ENCODE measurements at places on chromosomes 3 and 15.

- DNase-seq: peak; percentile 50
Measured at GRCh38 chr3:187319699-187320302, 28.3 kb upstream of the MASP1 start.

DNA sequence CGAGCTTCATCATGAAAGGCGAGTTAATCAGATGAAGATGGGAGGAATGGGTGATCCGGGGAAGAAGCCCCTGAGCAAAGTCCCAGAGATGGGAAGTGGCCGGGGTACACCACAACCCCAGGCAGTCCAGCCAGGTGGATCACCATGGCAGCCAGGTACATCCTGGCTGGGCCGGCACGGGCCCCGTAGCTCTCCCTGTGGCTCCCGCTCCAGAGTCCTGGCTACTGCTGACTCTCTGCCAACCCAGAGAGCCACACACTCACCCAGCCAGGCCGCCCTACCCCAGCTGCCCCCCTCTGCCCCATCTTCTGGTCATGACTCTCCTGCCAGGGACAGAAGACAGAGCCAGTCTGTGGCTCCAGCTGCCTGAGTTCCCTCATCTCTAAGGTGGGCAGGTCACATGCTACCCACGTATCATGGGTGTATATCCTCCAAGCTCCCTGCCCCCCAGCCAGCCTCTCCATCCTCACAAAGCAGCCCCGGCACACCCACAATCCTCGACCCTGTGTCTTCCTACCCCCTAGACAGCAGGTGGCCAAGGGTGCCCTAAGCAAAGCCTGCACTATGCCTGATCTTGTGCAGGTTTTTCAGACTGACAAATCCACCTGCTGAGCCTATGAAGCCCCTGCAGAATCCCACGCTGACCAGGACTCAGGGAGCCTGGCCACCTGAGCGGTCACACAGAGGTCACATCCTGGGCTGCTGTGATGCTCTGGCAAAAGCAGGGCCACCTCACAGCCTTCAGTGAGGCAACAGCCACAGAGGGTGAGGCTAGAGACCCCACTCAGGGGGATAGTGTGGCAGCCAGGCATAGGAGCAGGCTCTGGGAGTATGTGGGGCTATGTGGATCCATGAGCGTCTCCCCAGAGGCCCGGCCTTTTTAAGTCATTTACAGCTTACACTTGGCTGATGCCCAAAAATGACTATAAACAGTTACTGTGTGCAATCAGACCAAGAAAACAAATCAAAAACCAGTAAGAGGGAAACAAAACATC is 13.2 kb downstream of the XXYLT1 start:
- no peak for DNase-seq

GRCh38 chr15:85475317-85475701 is 94.9 kb downstream of the AKAP13 start:
- DNase-seq: no peak

DNA sequence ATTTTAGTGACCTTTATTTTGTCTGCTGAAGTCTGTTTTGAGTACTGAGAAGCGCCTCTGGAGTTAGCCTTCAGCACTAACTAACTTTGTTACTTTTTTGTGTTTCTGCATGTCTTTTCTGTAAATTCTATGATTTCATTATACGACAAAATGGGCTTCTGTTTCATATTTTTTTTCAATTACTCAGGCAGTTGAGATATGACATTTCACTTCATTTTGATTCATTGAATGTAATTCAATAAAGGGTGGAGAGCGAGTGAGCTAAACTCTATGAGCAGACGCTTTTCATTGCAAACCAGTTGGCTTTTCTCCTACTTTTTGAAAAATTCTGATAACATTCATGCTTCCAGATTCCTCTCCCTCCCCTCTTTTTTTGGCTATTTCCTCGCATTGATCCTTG is 84.4 kb upstream of the KCNH8 start:
- no peak for DNase-seq

GRCh38 chr3:136787349-136787748 is 31.6 kb upstream of the SLC35G2 start:
- peak; percentile 3 for DNase-seq

DNA sequence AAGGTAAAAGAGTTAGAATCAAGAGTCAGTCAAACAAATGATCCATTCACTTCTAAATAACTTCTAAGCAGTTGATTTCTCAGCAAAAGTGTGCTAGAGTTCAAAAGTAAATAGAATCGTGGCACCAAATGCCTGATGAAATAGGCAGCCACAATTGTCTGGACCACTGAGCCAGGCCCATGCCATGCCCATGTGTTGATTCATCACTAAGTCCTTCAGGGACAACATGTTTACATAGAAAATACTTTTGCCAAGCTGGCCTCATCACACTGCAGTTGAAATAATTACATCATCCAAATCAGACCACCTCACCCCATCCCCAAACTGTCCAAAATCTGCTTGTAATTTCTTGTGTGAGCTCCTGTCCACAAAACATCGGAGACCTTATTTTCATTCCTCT is 216.3 kb downstream of the IGSF11 start:
- no peak for DNase-seq

DNA sequence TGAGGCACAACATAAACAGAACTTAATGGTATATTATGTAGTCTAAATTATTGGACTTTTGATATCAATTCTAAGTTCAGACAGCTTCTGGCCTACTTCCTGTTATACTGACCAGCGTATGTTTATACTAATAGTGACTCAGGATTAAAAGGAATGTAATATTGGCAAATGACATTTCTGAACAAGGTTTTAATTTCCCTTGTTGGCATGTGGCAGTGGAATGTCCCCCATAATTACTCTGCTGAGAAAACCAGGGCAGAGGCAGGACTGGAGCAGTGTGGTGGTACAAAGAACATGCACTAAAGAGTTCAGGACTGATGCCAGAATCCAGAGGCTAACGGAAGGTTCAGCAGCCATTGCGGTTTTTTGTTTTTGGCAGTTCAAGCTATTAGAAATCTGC is 184.0 kb downstream of the KCNAB1 start:
- DNase-seq: no peak

- DNase-seq: no peak
Measured at GRCh38 chr3:195003006-195003892, 267.7 kb downstream of the XXYLT1 start.

GRCh38 chr15:89391685-89392257 is 57.1 kb upstream of the POLG start:
- DNase-seq: no peak

- DNase-seq: no peak
Measured at GRCh38 chr3:61601831-61602230, 40.5 kb downstream of the PTPRG start.

GRCh38 chr15:40266828-40267304 is 16.0 kb downstream of the ANKRD63 start:
- no peak for DNase-seq

GRCh38 chr3:72262736-72263135 is 477.8 kb upstream of the PROK2 start:
- DNase-seq: no peak

GRCh38 chr3:122076491-122077292 is 21.5 kb downstream of the CD86 start:
- DNase-seq: peak; percentile 19

GRCh38 chr3:40925231-40925630 is 274.1 kb upstream of the CTNNB1 start:
- DNase-seq: no peak

DNA sequence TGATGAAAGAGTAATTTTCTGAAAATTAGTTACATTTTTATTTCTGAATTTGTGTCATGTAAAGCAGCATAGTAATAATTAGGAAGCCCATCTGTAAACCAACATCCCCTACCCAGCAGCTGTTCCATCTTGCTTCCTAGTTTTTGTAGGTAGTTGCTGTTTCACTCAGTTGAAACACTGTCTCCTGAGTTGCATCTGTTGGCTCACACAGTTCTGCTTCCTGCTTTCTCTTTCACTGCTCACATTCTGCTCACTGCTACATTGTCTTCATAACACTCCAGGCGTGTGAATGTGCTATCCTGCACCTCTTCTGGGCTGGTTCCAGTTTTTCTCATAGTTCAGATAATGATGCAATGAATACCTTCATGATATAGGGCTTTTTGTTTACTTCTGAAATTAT is 123.4 kb downstream of the EPHB1 start:
- no peak for DNase-seq

- no peak for DNase-seq
Measured at GRCh38 chr15:31049682-31050615, 51.6 kb downstream of the TRPM1 start.

- no peak for DNase-seq
Measured at GRCh38 chr3:61569856-61570580, 8.6 kb downstream of the PTPRG start.

DNA sequence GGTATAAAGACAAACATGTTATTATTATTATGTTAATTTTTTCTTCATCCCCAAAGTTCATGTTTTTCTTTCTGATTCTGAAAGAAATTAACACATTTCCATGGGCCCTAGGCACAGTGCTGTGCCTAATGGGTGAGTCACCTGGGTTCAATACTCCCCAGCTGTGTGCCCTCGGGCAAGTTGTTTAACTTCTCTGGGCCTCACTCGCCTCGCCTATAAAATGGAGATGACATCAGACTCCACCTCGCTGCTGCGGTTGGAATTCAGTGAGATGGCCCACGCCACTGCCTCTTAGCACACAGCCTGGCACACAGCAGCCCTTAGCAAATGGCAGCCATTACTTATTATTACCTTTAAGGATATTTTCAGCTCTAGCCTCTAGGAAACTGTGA is 22.6 kb downstream of the DNASE1L3 start:
- no peak for DNase-seq

- no peak for DNase-seq
Measured at GRCh38 chr15:89122505-89123180, 34.4 kb downstream of the ABHD2 start.

- no peak for DNase-seq
Measured at GRCh38 chr3:78659386-78659987, 1108.3 kb downstream of the ROBO1 start.

DNA sequence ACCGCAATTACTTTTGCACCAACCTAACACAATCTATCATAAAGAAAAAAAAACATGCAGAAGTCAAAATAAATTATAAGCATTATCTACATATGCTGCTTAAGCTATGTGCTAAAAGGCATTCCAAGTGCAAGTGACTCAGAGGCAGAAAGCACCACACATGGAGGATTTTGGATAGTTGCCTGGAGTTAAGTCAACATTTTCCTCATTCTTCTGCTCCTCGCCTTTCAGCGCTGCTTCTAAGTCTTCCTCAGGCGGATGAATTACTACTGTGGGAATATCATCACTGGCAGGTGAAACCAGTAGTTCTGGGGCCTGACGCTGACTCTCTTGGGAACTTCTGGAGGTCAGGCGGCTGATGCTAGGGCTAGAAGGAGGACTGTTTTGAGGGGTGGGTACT is 53.1 kb downstream of the SLC4A7 start:
- no peak for DNase-seq

- no peak for DNase-seq
Measured at GRCh38 chr15:61017109-61017508, 212.0 kb downstream of the RORA start.

DNA sequence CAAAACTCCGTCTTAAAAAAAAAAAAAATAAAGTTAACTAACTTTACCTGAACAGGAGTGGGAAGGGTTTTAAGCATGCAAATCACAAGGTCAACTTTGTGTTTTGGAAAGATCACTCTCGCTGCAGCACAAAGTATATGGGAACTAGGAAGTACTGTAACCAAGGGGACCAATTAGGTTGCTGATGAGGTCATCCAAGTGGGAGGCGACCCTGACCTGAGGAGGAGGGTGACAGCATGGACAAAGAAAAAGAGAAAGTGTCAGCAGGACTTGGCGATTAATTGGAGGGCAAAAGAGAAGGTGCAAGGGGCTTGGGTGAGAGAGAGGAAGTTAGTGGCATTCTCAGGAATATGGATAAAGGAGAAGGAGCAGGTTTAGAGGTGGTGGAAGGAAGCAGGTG is 89.5 kb upstream of the ZBED2 start:
- DNase-seq: no peak

DNA sequence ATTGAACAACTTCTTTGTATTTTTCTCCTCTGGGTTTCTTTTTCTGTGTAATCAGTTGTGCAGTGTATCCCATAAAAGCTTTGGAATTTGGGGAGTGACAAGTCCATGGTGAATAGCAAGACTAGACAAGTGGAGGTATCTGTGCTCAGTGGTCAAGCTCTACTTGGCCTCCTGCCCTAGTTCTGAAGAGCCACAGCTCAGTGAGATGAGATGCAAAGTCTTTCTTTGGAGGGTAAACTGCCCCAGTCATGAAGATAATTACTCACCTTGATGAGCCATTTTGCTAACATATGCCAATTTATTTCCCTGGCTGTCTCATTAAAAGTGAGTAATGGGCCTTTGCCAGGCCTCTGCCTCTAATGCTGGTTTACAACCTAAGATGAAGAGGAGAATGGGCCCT is 271.2 kb upstream of the TRIM42 start:
- no peak for DNase-seq

- no peak for DNase-seq
Measured at GRCh38 chr3:176574786-176575185, 622.5 kb downstream of the TBL1XR1 start.

- no peak for DNase-seq
Measured at GRCh38 chr15:39743611-39744010, 39.0 kb downstream of the FSIP1 start.

GRCh38 chr3:52703341-52703740 is 2.2 kb downstream of the GLT8D1 start:
- no peak for DNase-seq

GRCh38 chr3:77072232-77072631 is 32.3 kb downstream of the ROBO2 start:
- DNase-seq: no peak

GRCh38 chr3:95923496-95924210 is 890.7 kb upstream of the EPHA6 start:
- DNase-seq: no peak

DNA sequence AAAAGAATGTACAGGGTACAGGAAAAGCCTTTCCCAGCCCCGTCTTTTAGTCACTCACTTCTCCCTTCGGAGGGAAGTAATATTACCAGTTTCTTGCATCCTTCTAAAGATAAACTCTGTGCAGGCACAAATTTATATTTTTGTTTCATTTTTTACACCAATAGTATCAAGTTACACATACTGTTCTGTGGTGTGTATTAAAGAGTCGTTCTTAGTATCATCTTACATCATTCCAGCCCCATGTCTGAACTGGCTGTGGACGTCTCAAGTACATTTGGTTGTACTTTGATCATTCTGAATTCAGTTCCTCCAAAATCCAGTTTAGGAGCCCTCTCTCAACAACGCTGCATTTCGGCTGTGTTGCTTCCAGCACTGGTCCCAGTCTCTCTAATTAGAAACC is 68.7 kb downstream of the LMLN start:
- no peak for DNase-seq

- no peak for DNase-seq
Measured at GRCh38 chr3:66606868-66607267, 106.0 kb upstream of the LRIG1 start.

GRCh38 chr3:130669740-130670139 is 76.9 kb downstream of the PIK3R4 start:
- no peak for DNase-seq

- no peak for DNase-seq
Measured at GRCh38 chr3:119781330-119782198, at the start of gene NR1I2. NR1I2 (plus strand) TSS chr3:119782101.

- peak; percentile 69 for DNase-seq
Measured at GRCh38 chr3:42501681-42502428, 588 bp upstream of the VIPR1 start.

- no peak for DNase-seq
Measured at GRCh38 chr3:50594253-50594785, 17.3 kb downstream of the CISH start.

- peak; percentile 58 for DNase-seq
Measured at GRCh38 chr15:85580879-85581278, 200.5 kb downstream of the AKAP13 start.
